ENCODE measurements at places on chromosomes 2 and 18.

GRCh38 chr2:45180033-45180746 lies 170.9 kb upstream of the SIX2 start:
- DNase-seq: no peak

DNA sequence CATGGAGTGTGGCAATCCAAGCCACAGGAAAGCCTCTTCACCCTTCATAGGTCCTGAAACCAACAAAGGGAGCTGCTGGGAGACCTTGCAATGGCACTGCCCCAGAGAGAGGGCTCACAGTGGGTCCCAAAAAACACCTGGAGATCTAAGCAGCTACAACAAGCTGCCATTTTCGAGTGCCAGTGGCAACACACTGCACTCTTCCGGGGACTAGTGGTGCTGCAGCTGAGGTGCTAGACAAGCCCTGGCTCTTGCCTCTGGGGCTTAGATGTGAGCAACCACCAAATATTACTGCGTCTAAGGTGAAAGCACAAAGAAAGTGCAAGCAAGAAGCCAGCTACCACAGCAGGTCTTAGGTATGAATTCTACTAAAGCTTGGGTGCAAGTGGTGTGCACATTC lies 192.9 kb downstream of the NOL4 start:
- no peak for DNase-seq

DNA sequence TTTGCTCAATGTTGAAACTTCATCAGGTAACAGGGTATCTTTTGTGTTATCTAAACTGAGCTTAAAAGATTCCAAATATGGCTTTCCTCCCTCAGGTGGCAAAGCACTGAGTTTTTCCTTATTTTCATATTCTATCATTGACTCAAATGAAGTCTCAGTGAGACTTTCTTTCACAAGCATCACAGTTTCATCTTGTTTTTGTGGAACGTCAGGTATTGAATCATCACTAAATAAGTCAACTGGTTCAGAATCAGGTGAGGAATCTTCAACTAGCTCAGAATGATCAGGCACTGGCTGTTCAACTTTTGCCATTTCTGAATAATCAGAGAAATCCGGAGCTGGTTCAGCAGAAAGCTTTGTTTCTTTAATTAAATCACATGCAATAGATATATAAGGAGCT lies 24.6 kb downstream of the RTN4 start:
- no peak for DNase-seq

DNA sequence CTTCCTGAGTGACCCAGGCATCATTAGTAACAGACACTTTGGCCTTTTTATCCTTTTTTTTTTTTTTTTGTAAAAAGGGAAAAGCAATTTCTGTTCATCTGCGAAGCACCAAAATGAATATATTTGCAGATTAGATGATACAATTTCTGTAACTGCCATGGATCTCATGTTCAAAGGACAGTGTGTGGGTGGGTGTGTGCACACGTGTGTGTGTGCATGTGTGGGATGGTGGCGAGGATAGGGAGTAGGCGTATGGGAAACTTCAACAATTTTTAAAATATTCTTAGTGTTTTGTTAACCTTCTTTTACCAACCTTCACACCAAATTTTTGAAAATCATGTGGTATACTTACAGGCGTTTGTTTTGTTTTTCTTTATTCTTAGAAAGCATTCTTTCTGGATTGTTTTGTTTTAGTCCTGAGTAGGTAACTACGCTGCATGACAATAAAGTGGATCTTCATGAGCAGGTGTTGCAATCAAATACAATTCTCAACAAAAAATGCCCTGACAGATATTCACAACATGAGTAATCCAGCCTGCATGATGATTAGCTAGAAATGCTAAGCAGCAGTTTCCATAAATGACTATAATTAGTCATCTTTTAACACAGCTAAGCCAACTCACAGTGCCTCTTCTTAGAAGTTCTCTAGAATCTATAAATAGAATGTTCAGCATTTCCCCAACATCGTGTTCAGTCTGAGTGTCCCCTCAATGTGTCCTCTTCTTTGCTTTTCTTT lies 53.5 kb upstream of the RMDN2 start:
- no peak for DNase-seq
